ENCODE measurements at places on chromosomes 7 and 10. TPM values are rescaled to one million over a fixed set of nuclear protein-coding genes. Genes with fewer than 3 reads are reported as not detected.

PRSS37 gene
- not detected for total RNA-seq

SPDYE11 gene
- under 0.01 TPM for total RNA-seq

ELN gene
- total RNA-seq: 7.8 TPM

DPYSL4 gene
- 1.3 TPM for total RNA-seq

MEOX2 gene
- total RNA-seq: 0.83 TPM

FFAR4 gene
- total RNA-seq: not detected

CHST3 gene
- total RNA-seq: 15.4 TPM

TLX1 gene
- not detected for total RNA-seq

PTN gene
- total RNA-seq: 35.4 TPM

CALML5 gene
- total RNA-seq: not detected

OGDHL gene
- total RNA-seq: 0.29 TPM

AKAP9 gene
- 51.8 TPM for total RNA-seq

ZNF804B gene
- total RNA-seq: not detected

FUOM gene
- total RNA-seq: 26.5 TPM

MOGAT3 gene
- not detected for total RNA-seq

ARL4A gene
- 32.7 TPM for total RNA-seq

CYP2E1 gene
- total RNA-seq: 0.44 TPM

GPR37 gene
- 4.5 TPM for total RNA-seq

AGR2 gene
- total RNA-seq: not detected

DNMBP gene
- total RNA-seq: 29.9 TPM

TMEM139 gene
- 0.50 TPM for total RNA-seq

BHLHA15 gene
- not detected for total RNA-seq

STRIP2 gene
- 5.1 TPM for total RNA-seq

TLL2 gene
- under 0.01 TPM for total RNA-seq

GPRIN2 gene
- not detected for total RNA-seq

VAX1 gene
- not detected for total RNA-seq

MARVELD1 gene
- 41.4 TPM for total RNA-seq

MXI1 gene
- 13.8 TPM for total RNA-seq
